ENCODE measurements at places on chromosomes 5 and 9.

GRCh38 chr5:13480834-13481233 lies 463.7 kb downstream of the DNAH5 start:
- no peak for DNase-seq

- DNase-seq: peak; percentile 8
These were observed 16.2 kb upstream of the NDUFB6 start for GRCh38 chr9:32589083-32589723.

DNA sequence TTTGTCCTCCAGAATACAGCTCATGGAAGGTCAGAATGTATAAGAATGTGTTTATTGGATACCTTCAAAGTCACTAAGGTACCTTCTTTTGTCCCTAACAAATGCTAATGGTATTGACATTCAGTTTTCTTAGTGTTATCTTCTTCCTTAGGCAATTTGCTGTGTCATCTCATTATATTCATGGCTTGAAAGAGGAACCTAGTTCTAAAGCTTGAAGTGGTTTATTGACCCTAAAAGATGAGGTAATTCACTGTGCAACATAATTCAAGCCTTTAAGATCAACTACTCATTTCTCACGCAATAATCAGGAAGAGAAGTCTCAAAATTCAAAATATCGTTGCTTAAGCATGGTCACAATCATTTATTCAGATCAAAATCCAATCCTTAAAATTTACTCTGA lies 342.7 kb upstream of the RIOK2 start:
- DNase-seq: no peak

- DNase-seq: no peak
These were observed 52.4 kb downstream of the MRPL36 start for GRCh38 chr5:1747079-1747802.

- no peak for DNase-seq
These were observed 357.7 kb downstream of the NPR3 start for GRCh38 chr5:33068786-33069185.

- no peak for DNase-seq
These were observed 8.2 kb upstream of the FAM151B start for GRCh38 chr5:80479713-80480112.

DNA sequence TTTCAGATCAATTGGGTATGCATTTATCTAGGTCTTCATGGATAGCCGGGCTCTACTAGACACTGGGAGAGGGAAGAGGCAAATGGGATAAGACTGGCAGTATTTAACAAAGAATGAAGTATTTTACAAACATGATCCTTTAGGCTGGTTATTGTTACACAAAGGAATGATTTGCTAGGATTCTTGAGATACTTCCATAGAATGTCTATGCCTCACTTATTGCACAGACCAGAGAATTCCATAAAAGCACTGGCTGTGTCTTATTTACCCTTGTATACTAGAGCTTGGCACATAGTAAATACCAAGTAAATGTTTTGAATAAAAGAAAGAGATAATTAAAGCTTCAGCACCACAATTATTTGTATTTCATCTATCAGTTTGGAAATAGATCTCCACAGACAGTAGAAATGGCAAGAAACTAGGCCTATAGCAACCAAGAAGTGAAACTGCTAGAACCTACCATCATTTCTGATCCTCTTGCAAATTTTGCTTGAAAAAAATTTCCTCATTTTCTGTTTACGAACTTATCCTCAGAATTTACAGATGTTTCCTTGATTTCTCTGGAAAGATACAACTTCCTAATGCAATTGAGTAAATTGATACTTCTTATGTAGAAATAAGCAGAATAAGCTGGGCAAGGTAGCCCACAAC lies 3.8 kb downstream of the PDCD1LG2 start:
- no peak for DNase-seq

GRCh38 chr5:135546912-135547311 lies 11.1 kb upstream of the NEUROG1 start:
- DNase-seq: no peak

- no peak for DNase-seq
These were observed 234.7 kb downstream of the HTR1A start for GRCh38 chr5:63727583-63727982.

GRCh38 chr9:91421971-91422757 lies 1.5 kb downstream of the NFIL3 start:
- no peak for DNase-seq

- DNase-seq: peak; percentile 13
These were observed 14.9 kb upstream of the NDUFB6 start for GRCh38 chr9:32587901-32588300.

DNA sequence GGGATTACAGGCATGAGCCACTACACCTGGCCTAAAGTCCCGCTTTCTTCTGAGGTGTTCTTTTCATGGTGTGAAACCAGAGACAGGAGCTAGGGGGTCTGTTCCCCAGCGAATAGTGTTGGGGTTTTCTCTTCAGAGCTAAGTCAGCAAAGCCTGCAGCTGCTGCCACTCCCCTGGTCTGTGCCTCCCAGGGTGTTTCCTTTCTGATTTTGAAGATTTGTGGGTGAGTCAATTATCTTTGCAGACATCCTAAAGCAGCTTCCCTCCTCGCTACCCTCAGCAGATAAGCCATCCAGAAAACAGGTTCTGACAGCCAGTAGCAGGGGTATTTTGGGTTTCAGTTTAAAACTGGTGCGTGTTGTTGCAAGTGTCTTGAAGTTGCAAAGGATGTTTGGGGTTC lies 72.0 kb upstream of the IQGAP2 start:
- DNase-seq: no peak

DNA sequence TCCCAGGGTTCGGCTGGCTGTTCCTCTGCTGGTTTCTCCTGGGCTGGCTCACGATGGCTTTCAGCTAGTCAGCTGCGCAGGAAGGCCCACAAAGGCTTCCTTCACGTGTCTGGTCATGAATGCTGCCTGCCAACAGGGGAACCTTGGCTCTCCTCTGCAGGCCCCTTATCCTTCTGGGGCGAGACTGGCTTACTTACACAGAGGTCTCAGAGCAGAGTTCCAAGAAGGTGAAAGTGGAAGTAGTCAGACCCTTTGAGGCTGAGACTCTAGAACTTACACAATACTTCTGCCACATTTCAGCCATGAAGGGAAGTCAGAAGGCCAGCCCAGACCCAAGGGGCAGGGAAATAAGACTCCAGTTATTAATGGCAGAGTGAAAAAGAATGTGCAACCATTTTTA lies 99.5 kb downstream of the LHFPL2 start:
- DNase-seq: no peak

- no peak for DNase-seq
These were observed 310.8 kb downstream of the DRD1 start for GRCh38 chr5:175133185-175133584.

All from AG04450 (cell line).